Inflammatory macrophage (primary cell): ENCODE measurements at places on chromosomes 7 and 10.

- no peak for DNase-seq
Measured at GRCh38 chr7:25968205-25968993, 183.6 kb upstream of the NFE2L3 start.

- no peak for DNase-seq
Measured at GRCh38 chr10:60098677-60099601, 192.6 kb upstream of the CCDC6 start.

GRCh38 chr7:151095123-151095797 is 9.0 kb downstream of the AGAP3 start:
- no peak for DNase-seq

GRCh38 chr10:13945390-13946208 is 358.8 kb downstream of the PRPF18 start:
- DNase-seq, result peak; percentile 18

DNA sequence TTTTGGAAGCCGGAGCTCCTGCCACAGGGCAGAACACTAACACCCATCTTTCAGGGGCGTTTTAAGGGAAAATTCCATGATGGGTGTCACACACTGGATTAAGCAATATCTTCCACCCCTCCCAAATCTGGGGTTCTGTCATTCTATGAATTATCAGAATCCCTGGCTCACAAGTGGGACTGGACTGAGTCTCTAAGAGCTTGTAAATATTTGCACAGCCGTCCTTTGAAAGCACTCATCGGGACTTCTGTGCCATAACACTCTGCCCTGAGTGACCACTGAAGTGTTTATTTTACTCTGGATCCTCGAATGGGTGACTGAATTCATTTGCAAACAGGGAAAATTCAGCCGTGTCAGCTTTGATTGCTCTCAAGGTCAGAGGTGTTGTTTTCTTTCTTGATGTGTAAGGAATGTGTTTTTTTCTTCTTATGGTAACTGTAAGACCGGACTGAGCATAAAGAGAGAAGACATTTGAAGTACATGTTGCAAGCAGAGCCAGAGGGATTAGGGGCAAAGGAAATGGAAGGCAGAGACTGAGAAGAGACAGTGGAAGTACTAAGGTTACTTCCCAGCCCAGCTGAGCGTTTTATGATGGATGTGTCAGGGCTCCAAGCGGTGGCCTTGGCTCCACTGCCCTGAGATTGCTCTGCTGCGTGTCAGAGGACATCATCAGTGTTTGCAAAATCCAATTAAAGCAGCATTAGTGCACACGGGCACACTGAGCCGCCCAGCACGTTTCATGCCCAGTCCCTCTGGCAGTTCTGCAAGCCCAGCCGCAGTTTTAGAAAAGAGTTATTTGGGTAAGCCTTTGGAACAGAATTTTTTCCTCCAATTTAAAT is 17.7 kb upstream of the GTPBP4 start:
- DNase-seq, result no peak

- peak; percentile 99 for DNase-seq
Measured at GRCh38 chr10:79938728-79939406, 10.0 kb downstream of the SFTPD start.

DNA sequence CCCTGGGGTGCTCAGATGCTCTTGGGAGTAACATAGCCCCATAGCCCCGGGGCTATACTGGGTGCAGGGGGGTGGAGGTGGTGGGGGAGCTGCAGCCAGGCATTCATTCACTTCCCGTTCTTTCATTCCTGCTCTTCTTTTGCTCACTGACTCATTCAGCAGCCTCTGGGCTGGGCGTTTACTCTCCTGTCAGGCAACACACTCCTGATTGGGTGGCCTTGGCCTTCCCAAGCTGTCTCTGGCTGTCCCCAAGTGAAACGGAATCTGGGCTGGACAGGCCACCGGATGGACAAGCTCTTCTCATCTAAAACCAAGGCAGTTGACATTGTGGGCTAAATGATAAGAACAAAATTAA is 34.6 kb downstream of the CHST3 start:
- no peak for DNase-seq

- no peak for DNase-seq
Measured at GRCh38 chr7:29843726-29844125, 37.4 kb downstream of the WIPF3 start.

DNA sequence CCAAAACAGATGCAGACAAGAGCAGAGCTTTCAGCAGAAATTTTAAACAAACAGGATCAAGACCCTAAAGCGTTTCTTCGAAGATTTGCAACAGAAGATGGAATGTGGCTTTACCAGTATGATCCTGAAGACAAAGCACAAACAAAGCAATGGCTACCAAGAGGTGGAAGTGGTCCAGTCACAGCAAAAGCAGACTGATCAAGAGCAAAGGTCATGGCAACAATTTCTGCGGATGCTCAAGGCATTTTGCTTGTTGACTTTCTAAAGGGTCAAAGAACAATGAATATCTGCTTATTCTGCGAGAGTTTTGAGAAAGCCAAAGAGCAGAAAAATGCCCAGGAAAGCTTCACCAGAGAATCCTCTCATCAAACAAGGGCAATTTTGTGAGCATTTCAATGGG is 130.4 kb downstream of the MBL2 start:
- DNase-seq, result no peak

- no peak for DNase-seq
Measured at GRCh38 chr7:55081068-55081467, 62.3 kb downstream of the EGFR start.

- no peak for DNase-seq
Measured at GRCh38 chr7:30699706-30700495, 17.6 kb upstream of the CRHR2 start.

- no peak for DNase-seq
Measured at GRCh38 chr10:31888442-31888841, 40.2 kb downstream of the ARHGAP12 start.

GRCh38 chr7:128726059-128726736 is 13.0 kb upstream of the CALU start:
- DNase-seq, result no peak

GRCh38 chr7:158827411-158828132 is 1.7 kb downstream of the ESYT2 start:
- DNase-seq, result peak; percentile 30

GRCh38 chr10:35819011-35819410 is 176.9 kb upstream of the FZD8 start:
- DNase-seq, result no peak

DNA sequence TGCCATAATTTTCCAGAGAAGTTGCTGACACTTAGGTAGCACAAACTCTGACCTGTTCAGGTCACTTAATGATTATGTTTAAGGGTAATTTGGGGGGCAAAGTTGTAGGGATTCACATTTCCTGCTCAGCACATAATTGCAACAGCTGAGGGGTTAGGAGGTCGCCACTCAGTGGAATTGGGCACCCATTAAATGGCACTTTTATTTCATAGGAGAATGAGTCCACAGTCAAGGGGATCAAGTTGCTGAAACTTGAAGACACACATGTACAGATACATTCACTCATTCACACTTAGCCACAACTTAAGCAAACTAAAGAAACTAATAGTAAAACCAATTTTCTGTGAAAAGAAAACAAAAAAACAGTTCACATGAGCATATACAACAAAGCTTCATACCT is 1.5 kb downstream of the PCDH15 start:
- DNase-seq, result no peak

- no peak for DNase-seq
Measured at GRCh38 chr10:12699258-12699700, 302.2 kb downstream of the CCDC3 start.

DNA sequence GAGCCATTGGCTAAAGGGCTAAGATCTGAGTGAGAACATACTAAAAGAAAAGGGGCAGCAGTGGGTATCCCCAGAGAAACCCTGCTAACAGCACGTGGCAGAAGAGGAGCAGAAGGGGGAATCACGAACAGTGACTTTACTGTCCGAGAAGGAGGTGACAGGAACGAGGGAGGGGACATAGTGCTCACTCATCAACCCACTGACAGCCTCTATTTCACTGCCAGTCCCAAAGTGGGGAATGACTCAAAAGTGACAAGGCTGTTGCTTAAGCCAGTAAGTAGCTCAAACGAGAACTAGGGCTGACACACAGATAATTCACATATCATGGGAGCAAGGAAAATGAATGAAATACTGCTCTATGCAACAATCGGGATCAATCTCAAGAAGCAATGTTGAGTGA is 92.7 kb downstream of the RSU1 start:
- DNase-seq, result no peak

- DNase-seq, result no peak
Measured at GRCh38 chr7:78333530-78334425, 535.2 kb downstream of the PHTF2 start.

- no peak for DNase-seq
Measured at GRCh38 chr7:155340071-155340531, 42.4 kb downstream of the INSIG1 start.

- DNase-seq, result peak; percentile 11
Measured at GRCh38 chr10:43981232-43981631, 332.6 kb upstream of the ZNF32 start.

DNA sequence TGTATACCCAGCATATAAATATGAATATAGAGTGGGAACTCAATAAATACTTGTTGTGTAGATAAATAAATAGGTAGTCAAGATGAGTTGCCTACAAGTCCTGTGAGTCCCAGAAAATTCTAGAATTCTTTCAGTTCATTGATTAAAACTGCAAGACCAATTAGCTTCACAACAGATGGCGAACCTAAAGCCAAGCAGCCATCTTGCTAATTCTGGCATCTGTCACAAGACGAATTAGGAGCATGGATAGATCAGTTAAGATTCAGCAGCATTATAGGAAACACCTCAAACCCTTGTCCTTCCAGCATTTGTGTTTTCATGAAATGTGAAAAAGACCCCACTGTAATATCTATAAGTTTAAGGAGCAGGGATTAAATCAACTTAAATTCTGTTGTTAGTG is 552.7 kb downstream of the MAGI2 start:
- DNase-seq, result no peak

- no peak for DNase-seq
Measured at GRCh38 chr10:35058686-35059085, 31.5 kb downstream of the CUL2 start.

GRCh38 chr10:103784089-103784488 is 71.3 kb downstream of the SH3PXD2A start:
- DNase-seq, result no peak

DNA sequence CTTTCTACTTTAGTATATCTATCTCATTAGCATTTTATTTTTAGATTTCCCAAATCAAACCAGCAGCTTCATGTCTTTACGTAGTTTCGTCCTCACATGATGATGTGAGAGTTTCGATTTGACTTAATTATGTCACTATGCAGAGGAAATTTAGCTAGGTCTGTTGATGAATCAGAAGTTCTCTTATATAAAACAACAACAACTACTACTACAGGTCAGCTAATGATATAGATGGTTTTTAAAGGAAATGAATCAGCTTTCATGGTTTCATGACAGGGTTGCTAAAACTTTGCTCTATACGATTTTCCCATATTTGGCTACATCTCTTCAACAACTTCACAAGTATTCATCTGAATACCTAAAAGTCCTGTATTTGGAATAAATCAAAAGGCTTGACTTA is 28.6 kb downstream of the JAZF1 start:
- peak; percentile 7 for DNase-seq

- DNase-seq, result peak; percentile 77
Measured at GRCh38 chr7:77427996-77428603, 12.0 kb upstream of the GSAP start.

- no peak for DNase-seq
Measured at GRCh38 chr10:273088-273487, 137.8 kb downstream of the ZMYND11 start.

GRCh38 chr10:132685101-132685891 is 100.7 kb downstream of the NKX6-2 start:
- DNase-seq, result peak; percentile 17

GRCh38 chr10:11011984-11012383 is 5.7 kb upstream of the CELF2 start:
- DNase-seq, result no peak

- DNase-seq, result no peak
Measured at GRCh38 chr7:138843632-138844580, 45.9 kb upstream of the ATP6V0A4 start.

DNA sequence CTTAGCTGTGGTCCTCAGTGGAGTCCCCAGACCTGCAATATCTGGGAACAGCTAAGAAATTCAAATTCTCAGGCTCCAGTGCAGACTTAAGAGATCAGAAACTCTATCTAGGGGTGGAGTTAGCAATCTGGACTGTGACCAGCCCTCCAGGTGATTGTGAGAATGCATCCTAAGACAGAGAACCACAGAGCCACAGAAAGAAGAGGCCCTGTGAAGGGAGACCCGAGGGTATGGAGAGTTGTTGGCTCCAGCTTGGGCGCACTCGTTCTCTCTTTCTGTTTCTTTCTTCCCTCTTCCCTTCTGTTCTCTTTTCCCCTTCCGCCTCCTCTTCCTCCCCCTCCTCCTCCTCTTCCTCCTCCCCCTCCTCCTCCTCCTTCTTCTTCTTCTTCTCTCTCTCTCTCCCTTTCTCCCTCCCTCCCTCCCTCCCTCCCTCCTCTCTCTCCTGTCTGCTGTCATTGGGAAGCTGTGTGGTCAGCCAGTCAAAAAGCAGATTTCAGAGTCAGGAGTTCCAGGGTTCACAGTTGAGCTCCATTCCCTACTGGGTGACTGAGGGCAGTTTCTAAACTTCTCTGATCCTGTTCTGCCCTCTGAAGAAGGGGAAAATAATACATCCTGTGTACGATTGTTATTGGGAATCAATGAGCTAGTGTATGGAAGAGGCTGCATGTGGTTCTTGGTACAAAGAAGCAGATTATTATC is 62.1 kb upstream of the STEAP1B start:
- no peak for DNase-seq

DNA sequence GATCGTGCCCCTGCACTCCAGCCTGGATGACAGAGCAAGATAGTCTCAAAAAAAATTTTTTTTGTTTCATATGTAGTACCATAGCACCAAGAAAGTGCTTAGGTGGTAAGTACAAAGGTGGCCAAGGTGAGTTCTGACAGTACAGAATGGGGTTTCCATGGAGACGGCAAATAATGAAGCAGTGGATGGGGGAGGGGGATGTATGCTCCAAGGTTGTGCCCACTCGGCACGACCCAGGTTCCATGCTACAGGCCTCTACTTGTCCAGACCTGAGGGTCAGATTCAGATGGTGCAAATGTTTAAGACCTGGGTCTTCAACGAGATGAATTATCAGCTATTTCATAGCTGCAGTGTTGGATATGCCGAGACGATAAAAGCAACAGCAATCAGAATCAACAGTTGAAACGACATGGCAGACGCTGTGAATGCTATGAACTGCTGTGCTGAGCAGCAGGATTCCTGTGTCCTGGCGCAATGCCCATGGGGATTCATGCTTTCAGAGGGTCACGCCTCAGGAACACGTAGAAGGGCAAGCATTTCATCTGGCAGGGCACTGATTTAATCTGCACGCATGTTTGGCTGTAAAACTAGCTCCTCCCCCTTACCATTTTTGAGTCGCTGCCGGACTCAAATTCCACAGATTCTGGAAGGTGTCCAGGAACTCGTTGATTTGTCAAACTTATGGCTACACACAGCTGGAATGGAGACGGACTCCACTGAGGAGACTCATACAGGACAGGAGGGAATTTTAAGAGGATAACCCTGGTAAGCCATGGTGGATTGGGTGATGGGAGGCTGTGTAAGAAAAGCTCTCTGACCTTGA is 256.5 kb downstream of the FRMD4A start:
- DNase-seq, result no peak

- DNase-seq, result no peak
Measured at GRCh38 chr7:154910125-154910524, 92.8 kb downstream of the PAXIP1 start.
